NCI-H1694 treated with DMSO at 0.1 percent for 48 hours (cell line): ENCODE measurements at places on chromosomes 13 and 19.
A peak's percentile ranks its signal among the peaks of the same experiment; 100 is the strongest.

DNA sequence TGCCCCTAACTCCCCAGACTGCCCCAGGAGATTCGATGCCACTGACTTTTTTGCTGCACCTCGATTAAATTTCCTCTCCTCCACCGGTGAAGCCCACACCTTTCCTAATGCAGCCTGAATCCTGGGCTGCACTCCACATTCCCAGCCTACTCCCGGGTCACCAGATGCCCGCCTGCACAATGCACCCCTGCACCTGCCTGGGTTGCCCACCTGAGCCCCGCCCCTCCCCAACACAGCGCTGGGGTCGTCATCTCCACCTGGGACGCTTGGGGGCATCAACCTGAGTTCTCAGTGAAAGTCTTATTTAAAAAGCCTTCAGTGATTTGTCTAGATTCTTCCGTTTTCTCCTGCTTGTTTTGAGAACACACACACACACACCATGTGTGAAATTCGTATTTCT, 24.5 kb upstream of the DPP9 start:
- no peak for DNase-seq

DNA sequence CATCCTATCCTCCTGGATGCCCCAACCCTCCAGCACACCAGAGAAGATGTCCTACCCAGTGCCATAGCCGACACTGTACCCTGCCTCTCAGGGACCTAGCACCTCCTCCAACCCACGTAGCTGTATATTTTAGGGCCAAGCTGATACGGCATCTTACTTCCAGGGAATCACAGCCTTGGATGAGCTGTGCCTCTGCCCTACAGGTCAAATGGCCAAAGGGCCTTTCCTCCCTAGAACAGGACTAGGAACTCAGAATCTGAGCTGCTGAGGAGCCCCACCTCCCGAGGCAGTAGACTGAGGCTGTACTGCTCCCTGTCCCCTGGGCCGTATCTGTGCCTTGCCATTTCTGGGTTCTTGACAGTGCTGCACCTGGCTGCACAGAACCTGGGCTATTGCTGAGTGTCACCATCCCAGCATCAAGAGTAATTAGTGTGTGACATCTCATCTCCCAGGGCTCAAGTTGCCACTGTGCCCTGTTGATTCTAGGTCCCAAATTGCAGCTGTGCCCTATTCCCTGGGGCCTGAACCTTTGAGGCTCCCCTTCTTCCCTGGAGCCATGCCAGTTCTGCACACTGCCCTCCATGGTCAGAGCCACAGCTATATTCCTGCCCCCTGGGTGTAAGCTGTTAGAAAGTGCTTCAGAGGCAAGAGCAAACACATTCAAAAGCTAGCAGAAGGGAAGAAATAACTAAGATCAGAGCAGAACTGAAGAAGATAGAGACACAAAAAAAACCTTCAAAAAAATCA, 41.0 kb downstream of the VWA8 start:
- DNase-seq: no peak

DNA sequence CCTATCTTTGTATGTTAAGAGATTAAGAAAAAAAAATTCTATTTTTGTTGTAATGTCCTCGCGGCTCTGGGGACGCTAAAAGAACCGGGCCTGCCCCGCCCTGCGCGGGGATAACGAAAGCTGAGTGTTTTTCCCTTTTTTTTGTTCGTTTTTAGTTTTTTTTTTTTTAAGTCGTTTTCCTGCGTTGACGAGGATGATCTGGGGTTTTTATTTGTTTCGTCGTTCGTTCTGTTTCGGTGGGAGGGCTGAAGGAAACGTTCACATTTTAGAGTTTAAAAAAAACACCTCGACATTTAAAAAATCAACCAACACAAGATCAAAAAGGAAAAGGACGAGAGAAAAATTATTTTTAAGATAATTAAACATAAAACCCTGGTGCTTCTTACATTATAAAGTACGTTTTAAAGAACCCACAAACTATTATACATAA, 5.6 kb downstream of the LYL1 start:
- DNase-seq: no peak

DNA sequence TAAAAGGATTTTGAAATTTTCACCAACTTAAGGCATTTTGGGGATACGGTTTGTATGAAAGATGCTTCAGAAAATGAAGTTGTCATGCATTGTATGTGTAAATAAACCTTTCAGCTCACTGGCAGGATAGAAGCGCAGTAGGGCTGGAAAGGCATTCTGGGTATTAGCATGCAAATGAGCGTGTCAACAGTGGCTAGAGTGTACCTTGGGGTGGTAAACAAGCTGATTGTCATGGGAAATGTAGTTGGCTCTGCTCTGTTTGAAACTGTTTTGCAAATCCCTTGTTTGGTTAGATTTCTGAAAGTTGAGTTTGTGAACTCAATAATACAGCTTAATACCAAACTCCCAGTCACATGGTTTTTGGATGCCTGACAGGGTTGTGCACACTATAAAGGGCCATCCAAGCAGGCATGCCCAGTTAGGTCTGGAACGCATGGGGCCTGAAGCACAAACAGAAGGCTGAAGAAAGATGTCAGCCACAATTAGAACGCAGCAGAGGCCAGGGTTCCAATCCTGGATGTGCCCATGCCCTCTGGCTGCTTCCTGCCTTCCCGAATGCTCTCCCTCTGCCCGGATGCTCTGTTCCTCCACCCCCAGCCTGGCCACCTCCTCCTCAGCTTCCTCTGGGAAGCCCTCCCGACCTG, 14.6 kb downstream of the GSX1 start:
- no peak for DNase-seq

GRCh38 chr13:53200498-53201453, 172.2 kb downstream of the OLFM4 start:
- DNase-seq: no peak

- no peak for DNase-seq
Observed at GRCh38 chr13:40672765-40673397, 6.4 kb upstream of the FOXO1 start.

DNA sequence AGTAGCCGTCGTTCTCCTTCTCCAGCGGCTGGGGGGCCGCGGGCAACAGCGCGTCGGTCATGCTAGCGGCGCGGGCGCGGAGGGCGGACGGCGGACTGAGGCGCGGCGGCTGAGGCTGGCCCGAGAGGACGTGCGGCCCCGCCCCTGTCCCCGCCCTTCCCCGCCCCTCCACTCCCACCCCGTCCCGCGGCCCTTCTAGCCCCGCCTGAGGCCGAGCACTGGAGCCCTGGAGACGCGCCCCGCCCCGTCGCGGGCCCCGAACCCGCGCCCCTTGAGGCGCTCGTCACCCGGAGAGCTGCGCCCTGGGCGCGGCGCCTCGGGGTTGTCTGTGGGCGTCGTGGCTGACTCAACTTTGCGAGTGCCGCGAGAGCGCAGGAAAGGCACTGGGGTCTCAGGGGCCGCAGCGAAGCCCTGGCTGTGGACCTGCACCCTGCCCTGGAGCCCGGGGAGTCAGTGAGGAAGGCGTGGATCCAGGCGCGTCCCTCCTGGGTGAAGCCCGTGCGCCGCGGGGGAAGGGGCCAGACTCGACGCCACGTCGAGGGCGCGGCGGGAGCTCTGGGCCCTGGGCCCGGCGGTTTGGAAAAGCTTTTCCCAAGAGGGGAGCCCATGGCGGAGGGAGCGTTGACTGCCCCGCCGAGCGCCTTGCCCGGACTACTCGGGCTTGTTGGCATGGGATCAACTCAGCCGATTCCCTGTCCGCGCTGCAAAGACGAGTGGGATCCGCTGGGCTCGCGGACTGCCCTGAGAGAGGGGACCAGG, at the start of gene RHPN2:
RHPN2 (minus strand) TSS at position 97 of the 759 bp plus-strand sequence; CDS start at position 61, 36 bp downstream.
- peak; percentile 21 for DNase-seq

DNA sequence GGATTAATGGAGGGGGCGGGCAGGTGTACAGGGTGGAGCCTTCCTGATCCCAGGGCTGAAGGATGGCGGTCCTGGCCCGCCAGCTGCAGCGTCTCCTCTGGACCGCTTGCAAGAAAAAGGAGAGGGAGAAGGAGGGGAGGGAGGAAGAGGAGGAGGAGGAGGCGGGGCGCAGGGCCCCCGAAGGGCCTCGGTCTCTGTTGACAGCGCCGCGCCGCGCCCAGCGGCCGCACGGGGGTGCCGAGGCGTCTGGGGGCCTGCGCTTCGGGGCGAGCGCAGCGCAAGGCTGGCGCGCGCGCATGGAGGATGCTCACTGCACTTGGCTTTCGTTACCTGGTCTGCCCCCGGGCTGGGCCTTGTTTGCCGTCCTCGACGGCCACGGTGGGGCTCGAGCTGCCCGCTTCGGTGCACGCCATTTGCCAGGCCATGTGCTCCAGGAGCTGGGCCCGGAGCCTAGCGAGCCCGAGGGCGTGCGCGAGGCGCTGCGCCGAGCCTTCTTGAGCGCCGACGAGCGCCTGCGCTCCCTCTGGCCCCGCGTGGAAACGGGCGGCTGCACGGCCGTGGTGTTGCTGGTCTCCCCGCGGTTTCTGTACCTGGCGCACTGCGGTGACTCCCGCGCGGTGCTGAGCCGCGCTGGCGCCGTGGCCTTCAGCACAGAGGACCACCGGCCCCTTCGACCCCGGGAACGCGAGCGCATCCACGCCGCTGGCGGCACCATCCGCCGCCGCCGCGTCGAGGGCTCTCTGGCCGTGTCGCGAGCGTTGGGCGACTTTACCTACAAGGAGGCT, at the start of gene PPM1N:
PPM1N (plus strand) TSS at position 33 of the 785 bp plus-strand sequence; CDS start at position 63, 30 bp downstream.
- DNase-seq: no peak

- DNase-seq: no peak
Observed at GRCh38 chr13:78586706-78587105, 16.6 kb downstream of the POU4F1 start.

DNA sequence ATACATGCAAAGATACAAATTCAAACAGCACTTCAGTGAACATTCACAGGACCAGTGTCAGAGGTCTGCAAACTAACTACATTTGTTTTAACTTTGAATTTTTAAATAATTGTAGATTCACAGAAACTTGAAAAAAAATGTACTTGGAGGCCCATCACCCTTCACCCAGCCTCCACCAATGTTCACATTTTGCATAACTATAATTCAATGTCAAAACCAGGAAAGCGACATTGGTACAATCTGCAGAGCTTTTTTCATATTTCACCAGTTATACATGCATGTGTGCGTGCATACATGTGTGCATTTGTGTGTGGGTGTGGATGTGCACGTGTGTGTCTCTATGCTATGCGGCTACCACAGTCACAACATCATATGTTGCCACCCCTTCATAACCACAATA, 18.9 kb downstream of the CEACAM3 start:
- DNase-seq: no peak

DNA sequence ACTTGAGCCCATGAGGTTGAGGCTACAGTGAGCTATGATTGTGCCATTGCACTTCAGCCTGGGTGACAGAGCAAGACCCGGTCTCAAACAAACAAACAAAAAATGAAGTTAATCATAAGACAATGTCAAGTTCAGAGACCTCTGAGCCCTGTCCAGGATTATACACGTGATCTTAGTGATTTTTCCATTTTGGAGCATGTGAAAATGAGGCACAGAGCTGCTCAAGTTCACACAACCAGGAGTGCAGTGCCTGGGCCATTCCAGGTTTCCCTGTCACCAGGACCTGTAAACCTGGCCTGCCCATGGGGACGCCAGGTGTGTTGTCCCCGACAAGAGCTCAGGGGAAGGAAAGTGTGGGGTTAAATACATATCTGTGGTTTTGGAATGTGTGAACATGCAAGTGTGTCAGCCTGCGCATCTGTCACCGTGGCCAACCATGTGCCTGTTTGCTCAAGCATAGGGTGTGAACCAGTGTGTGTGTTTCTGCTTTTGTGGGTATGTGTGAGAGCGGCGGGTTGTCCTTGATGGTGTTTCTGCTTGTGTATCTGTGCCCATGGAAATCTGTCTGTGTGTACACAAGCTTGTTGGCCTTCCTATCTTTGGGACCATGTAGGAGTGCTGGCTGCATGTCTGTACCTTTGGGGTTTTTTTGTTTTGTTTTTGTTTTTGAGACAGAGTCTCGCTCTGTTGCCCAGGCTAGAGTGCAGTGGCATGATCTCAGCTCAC, 1.5 kb upstream of the FXYD1 start:
- DNase-seq: peak; percentile 27

GRCh38 chr13:30364876-30365275, 57.4 kb upstream of the UBE2L5 start:
- DNase-seq: no peak

- no peak for DNase-seq
Observed at GRCh38 chr19:12202250-12202649, 39.4 kb downstream of the ZNF136 start.

DNA sequence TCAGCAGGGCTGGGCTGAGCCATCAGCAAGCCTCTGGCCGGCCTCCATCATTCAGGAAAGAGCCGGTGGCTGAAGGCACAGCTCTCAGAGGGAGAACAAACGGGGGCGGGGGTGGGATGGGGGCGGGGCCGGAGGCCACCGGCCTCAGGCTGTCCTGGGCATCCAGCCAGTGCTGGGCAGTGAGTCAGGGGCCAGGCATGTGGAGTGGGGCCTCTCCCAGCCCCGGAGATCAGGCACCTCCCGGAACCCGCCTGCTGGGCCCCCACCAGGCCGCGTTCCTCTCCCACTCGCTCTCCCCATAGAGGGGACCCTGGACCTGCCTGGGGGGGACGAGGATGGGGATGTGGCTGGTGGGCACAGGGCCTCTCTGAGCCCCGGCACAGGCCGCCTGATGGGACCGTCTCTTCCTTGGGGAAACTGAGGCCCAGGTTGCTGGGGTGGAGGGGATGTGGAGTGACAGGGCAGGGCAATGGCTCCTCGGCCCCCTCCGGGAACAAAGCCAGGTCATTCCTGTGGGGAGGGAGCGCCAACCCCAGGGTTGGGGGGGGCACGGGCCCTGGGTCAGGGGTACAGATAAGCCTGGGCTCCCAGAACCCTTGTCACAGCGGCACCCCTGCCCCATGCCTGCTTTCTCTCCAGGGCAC, 12.9 kb downstream of the SPC24 start:
- no peak for DNase-seq

- no peak for DNase-seq
Observed at GRCh38 chr19:36986601-36987000, 70.5 kb downstream of the ZNF568 start.

- DNase-seq: no peak
Observed at GRCh38 chr13:101627556-101627943, 175.1 kb downstream of the ITGBL1 start.

DNA sequence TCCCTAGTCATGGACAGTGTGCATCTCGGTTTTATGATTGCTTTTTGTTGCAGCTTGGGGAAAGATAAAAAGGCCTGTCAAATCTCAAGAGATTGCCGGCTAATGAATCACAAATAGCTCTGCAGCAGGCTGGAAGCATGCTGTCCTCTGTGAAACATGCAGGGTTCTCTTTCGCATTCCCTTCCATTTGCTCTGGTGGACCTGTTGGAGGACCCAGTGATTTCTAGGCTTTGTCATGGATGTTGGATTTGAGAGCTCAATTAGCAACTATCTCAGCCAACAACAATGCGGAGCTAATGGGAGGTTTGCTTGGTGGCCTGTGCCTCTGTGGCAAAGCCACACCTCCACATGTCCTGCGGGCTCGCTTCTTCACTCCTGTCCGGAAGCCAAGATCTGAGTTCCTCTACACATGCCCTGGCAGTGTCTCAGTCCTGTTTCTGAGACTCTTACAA, 418.1 kb upstream of the ARGLU1 start:
- no peak for DNase-seq

- DNase-seq: no peak
Observed at GRCh38 chr13:48641404-48641803, 12.3 kb upstream of the CYSLTR2 start.

- DNase-seq: no peak
Observed at GRCh38 chr19:42201489-42202289, 15.8 kb downstream of the DEDD2 start.
